ENCODE measurements at places on chromosomes 7 and 10.

- DNase-seq = no peak
Observed at GRCh38 chr7:159231017-159231416, 86.3 kb upstream of the VIPR2 start.

- DNase-seq = no peak
Observed at GRCh38 chr10:33368086-33368485, 33.6 kb upstream of the NRP1 start.

DNA sequence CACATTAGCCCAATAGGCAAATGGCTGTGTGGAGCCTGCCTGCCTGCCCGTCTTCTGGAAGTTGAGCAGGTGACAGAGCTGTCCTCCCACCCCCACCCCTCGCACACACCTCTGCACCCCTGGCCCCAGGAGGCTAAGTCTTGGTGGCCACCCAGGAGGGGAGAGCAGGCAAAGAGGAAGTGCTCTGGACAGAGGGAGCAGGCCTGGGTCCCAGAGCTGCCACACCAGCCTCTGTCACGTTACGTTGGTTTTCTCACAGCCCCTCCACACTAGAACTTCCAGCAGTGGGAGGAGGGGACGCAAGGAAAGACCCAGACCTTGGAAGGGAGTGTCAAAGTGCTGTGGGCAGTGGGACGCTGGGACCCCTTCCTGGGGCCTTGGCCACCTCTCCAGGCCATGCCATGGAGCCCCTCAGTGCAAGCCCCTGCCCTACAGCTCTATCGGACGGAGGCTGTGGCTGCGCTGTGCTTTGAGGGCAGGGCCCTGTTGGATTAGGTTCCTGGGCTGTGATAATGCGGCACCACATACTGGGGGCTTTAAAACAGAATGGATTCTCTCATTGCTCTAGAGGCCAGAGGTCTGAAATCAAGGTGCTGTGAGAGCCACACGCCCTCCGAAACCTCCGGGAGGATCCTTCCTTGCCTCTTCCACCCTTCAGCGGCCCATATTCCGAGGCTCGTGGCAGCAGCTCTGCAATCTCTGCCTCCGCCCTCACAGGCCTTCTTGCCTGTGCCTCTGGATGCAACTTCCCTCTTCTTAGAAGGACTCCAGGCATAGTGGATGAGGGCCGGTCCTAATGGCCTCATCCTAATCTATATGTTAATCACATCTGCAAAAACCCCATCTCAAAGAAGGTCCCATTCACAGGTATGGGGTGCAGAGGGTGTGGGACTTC is 9.9 kb downstream of the PRKAG2 start:
- DNase-seq = no peak

DNA sequence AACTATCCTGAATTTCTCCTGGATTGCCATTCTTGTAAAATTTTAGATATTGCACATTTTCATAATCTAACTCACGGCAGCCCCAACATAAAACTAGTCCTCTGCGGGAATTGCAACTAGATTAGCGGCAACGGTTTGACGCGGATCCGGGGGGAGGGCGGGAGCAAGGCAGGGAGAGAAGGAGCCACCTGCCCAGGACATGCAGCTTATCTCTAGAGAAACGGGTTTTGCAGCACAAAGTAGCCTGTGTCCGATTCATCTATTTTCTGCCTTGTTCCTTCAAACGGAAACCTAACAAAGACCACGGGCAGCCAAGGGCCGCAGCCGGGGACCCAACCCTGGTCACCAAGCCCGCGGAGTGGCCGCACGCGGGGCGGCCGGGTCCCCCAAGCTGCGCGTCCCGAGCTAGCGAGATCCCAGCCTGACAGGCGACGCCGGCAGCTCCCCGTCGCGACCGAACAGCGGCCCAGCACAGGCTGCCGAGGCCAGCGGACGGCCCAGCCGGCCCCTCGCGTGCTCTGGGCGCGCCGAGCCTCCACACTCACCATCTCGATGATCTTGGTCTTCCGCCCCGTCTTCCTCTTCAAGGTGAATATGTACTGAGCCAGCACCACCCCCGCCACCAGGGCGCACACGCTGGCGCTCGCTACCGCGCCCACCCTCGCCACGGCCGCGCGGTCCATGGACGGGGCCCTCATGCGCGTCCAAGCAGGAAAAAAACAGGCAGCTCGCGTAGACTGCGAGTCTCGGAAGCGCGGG is at the start of gene NT5C3A:
Gene NT5C3A, minus strand, starts transcription at position 754 of the 759 bp plus-strand sequence. Its CDS starts 71 bp downstream, at position 683.
- no peak for DNase-seq

GRCh38 chr7:2006231-2006771 is 226.4 kb downstream of the MAD1L1 start:
- DNase-seq = no peak

DNA sequence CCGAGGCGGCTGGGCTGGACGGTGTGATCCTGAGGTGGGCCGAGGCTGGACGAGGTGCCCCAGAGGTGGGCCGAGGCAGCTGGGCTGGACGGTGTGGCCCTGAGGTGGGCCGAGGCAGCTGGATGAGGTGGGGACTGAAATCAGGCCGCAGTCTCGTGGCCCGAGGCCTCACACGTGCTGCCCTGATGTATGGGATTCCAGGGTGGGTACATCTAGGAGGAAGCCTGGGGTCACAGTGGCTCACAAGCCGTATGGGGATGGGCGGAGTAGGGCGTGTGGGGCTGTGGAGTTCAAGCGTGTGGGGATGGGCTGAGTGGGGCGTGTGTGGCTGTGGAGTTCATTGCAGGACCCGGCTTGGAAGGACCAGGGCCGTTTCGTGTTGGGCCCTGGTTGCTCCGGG is 12.5 kb upstream of the NKX6-2 start:
- DNase-seq = no peak

DNA sequence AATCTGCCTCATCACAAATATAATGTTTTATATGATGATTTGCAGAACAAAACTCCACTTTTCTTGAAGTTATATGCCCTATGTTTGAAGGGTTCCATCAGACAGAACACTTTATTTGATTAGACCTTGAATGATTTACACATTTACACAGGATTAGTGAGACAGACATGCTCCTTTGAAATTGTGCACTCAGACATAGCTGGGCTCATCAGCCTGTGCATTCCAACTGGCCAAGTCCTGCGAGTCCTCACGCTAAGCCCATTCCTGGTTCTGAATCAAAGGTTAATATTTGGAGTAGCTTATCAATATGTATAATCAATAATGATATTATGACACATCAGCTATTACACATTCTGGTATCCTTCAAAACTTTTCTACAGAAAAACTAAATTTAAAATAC is 173.6 kb downstream of the MBL2 start:
- no peak for DNase-seq

GRCh38 chr7:123746931-123747488 is 1.8 kb downstream of the WASL start:
- DNase-seq = no peak

- DNase-seq = no peak
Observed at GRCh38 chr10:71939304-71939703, 24.9 kb upstream of the CHST3 start.

DNA sequence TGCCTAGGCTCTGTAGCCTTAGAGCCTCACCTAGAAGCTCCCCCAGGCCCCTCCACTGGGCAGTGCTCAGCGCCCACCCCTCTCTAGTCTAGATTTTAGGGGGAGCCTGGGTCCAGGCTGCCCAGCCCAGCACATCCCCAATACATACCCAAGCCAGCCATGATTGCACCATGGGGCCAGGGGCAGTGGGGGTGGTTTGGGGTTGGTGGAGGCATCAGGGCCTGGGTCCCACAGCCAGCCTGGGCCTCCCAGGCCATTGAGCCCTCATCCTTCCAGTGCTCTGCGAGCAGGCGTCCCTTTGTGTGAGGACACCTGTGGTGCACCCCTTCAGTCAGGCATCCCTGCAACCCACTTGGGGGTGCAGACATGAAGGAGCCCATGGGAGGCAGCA is 76.9 kb upstream of the RET start:
- no peak for DNase-seq

DNA sequence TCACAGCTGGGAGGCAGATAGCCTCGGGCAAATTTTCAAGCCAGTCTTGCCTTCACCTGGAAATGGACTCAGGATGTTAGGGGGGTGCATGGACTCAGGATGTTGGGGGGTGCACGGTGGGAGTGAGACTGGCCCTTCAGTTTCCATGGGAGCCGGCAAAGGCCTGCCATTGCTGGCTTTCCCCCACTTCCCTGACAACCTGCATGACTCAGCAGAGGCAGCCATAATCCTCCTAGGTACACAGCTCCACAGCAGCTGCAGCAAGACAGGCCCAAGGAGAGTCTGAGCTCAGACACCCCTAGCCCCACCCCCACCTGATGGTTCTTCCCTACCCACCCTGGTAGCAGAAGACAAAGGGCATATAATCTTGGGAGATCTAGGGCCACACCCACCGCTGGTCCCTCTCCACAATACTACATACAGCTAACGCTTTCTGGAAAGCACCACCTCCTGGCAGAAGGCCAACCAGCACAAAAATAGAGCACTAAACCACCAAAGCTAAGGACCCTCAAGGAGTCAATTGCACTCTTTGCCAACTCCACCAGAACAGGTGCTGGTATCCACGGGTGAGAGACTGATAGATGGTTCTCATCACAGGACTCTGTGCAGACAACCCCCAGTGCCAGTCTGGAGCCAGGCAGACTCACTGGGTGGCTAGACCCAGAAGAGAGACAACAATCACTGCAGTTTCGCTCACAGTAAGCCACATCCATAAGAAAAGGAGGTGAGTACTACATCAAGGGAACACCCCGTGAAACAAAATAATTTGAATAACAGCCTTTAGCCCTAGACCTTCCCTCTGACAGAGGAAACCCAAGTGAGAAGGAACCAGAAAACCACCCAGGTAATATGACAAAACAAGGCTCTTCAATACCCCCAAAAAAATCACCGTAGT is 18.3 kb downstream of the C7orf25 start:
- DNase-seq = no peak

DNA sequence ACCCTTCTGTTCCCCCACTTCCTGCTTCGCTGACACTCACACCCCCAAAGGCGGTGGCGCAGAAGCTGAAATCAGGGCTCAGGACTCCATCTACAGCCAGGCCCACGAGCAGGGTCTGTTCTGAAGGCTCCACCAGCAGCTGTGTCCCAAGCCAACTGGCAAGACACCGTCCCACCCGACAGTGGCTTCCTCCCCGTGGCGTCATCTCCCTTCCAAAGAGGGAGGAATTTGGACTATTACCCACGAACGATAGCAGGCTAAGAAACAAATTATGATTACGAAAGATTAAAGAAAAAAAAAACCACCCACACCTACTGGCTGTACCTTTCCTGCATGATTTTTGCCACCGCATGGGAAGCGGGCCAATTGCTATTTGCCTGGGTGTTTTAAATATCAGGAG is 54.3 kb downstream of the RBM17 start:
- no peak for DNase-seq

GRCh38 chr7:44461387-44461786 is 29.1 kb downstream of the NUDCD3 start:
- DNase-seq = no peak

DNA sequence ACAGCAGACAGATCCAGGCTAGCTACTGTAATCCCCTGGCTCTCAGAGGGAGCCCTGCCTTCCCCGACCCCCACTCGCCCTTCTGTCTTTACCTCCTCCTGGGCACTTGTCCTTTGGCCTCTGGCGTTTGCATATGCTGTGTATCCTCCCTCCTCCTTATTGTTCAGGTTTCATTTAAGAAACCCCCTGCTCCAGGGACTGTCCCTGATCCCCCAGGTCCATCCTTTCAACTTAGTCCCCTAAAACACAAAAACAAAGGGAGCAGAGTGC is 25.7 kb downstream of the GRID1 start:
- no peak for DNase-seq

DNA sequence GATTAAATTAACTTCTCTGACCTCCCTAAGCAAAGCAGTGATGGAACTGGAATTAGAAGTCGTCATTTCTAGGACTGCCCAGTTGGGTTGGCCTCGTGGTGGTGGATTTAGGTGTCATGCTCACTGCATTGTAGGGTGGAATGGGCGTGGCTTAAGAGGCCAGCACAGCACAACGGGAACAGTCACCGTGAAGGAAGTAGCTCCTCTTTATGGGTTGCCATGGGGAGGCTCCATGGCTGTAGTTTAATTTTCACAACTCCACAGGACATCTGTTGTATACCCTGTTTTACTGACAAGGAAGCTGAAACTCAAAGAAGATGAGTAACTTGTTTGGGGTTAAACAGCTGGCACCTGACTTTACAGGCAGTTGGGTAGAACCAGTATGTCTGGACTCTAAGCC is 208.3 kb downstream of the CELF2 start:
- no peak for DNase-seq

- no peak for DNase-seq
Observed at GRCh38 chr10:117374506-117375359, 507 bp downstream of the PDZD8 start.

GRCh38 chr7:24384362-24385030 is 100.5 kb downstream of the NPY start:
- DNase-seq = no peak

- DNase-seq = no peak
Observed at GRCh38 chr10:35335133-35336083, 901 bp upstream of the CCNY start.

DNA sequence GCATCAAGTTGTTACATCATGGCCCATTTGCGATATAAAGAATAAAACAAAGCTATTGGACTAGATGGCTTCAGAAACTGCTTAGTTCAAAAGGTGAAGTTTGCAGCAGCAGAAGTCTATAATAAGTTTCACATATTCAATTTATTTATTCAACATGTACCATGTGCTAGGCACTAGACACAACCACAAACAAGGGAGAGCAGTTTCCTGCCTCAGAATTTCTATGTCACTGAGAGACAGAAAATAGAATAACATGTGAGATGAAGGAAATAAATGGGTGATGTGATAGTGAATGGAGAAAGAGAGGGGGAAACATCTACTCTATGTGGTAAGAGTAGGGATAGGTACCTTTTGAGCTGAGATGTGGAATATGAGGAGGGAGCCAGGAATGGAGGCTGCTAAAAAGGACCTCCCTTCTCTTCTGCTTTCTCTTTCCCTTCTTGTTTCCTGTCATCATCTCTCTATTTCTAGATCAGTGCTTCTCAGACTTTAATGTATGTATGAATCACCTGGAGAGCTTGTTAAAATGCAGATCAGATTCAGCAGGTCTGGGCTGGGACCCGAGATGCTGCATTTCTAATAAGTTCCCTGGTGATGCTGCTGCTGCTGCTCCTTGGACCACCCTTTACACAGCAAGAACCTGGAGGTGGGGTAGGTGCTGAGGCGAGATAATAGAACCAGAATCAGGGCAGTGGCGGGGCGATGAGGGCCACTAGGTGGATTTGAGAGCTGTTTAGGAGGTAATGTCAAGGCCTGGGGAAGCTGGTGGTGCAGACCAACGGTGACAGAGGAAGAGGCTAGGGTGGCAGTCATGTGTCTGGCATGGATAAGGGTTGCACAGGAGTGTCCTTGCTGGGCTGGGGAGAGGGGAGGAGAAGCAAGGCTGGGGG is 13.7 kb upstream of the INMT start:
- no peak for DNase-seq

DNA sequence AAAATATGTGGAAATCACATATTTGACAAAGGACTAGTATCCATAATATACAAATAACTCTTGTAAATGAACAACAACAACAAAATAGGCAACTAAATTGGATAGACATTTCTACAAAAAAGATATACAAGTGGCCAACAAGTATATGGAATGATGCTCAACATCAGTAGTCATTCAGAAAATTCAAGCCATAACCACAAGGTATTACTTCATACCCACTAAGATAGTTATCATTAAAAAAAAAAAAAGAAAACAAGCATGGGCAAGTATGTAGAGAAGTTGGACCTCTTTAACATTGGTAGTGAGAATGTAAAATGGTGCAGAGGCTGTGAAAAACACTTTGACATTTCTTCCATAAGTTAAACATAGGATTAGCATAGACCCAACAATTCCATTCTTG is 80.8 kb downstream of the CYP26A1 start:
- DNase-seq = no peak

Measured in NCI-H774 (cell line).